ENCODE measurements at places on chromosomes 11 and 22.

DNA sequence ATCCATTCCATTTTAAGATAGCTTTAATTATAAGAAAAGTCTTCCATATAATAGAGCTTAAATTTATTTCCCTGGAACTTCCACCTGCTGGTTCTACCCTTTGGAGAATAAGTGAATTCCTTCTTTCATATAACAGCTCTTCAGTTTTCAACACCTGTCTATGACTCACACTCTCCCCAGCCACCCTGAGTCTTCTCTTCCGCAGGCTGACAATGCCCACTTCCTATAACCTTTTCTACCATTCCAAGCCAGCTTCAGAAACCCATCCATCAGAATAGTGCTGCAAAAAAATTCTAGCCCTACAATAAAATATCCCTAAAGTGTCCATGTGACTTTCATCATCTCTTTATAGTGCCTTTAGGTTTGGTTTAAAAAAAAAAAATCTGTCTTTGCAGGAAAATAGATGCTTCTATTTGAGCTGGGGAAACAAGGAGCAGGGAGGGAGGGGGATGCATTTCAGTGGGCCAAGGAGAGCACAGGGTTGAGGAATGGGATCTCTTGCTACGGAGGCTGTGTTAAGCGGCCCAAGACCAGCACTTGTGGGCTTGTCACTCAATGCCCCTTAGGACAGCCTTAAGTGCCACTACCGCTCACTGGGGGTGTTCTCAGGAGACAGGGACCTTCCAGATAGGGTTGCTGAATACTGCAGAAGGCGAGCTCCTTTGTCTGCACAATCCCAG lies 178.6 kb downstream of the DSCAML1 start:
- peak; percentile 29 for DNase-seq

- no peak for DNase-seq
Observed at GRCh38 chr11:47915374-47915773, 65.0 kb upstream of the PTPRJ start.

- DNase-seq, result peak; percentile 52
Observed at GRCh38 chr22:37804881-37805809, 2.6 kb upstream of the GCAT start.

DNA sequence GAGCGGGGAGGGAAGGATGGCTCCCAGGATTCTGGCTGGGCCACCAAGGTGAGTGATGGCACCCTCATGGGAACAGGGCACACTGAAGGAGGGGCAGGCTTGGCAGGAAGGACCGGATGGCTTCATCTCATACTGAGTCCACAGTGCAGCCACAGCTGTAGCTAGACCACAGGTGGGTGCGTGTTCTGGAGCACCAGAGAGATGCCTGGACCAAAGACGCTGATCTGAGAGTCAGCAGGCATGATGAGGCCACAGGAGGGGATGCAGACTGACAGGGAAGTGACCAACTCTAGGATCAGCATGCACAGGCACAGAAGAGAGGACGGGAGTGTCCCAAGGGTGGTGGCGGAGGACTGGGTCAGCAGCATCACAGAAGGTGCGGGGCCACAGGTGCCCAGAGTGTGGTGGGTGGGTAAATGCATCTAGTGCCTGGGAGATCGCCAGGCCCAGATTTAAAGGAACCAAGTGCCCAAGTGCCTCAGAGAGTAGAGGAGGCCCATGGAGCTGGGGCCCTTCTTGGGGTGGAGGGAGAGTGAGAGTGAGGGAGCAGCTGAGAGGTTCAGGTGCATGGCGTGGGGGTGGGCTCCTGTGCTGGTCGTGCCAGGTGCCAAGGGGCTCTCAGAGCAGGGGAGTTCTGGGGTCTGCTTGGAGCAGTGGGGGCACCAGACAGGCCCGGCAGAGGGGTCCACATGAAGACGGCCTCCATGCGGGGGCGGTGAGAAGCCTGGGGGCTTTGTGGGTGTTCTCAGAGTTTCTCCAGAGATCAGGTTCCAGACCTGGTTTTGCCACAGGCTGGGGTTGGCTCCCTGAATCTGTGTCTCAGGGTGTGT lies 113.7 kb downstream of the CEP164 start:
- DNase-seq, result no peak

DNA sequence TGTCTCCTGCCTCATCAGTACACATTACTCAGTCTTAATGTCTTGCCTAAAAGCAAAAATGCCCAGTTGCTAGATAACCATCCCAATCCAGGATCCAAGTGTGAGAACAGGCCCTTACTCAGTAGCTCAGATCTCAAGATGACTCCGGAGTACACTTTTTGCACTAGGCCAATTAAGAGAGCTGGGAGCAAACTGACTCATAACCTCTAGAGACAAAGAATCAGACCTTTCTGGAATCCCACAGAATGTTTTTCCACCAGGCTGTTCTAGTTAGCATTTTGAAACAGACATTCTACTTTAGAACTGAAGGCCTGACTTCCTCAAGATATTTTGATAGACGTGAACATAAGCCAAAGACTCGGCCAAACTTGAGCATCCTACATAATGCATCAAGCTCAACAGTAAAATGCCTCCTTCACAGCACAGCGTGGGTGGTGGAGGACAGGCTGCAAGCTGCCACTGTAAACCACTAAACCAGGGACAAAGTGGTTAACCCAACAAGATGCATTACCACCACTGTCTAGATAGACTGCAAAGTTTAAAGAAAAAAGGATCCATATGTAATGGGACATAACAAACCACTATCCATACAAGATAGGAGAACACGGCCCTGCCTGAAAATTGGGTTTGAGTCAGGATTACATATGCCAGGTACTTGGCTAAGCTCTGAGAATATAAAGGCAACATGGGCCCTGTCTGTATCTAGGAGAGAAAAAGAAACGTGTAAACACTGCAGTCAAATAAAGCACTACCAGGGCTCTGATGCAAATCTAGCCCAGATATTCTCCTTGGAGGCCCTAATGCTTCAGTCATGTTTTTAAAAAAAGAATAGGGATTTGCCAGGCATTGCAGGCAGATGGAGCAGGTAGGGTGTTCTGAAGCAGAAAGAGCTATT lies 48.3 kb downstream of the MYH9 start:
- no peak for DNase-seq

GRCh38 chr11:71112990-71113389 lies 139.4 kb downstream of the SHANK2 start:
- no peak for DNase-seq

GRCh38 chr11:6941970-6942369 lies 15.7 kb downstream of the ZNF215 start:
- DNase-seq, result no peak

DNA sequence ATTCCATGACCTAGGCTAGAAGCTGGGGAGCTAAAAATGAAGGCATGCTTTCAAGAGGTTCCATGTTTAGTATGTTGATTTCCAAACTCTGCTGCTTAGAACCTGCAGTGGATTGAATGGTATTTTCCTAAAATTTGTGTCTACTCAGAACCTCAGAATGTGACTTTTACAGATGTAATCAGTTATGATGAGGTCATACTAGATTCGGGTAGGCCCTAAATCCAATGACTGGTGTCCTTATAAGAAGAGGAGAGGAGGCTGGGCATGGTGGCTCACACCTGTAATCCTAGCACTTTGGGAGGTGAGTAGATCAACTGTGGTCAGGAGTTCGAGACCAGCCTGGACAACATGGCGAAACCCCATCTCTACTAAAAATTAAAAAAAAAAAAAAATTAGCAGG lies 3.5 kb upstream of the FEZ1 start:
- no peak for DNase-seq

DNA sequence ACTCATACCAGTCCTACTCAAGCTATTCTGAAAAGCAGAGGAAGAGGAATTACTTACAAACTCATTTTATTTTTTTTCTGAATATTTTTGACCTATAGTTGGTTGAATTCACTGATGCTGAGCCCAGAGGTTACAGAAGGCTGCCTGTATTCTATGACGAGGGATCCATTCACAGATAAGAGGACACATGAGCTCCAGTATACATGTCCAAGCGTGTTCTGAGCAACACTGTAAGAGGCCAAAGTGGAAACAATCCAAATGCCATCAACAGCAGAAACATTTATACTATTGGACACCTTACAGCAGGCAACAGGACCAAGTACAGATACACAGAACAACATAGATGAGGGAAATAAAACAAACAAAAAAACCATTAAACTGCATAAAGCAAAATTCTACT lies 10.3 kb downstream of the KDM4E start:
- no peak for DNase-seq

DNA sequence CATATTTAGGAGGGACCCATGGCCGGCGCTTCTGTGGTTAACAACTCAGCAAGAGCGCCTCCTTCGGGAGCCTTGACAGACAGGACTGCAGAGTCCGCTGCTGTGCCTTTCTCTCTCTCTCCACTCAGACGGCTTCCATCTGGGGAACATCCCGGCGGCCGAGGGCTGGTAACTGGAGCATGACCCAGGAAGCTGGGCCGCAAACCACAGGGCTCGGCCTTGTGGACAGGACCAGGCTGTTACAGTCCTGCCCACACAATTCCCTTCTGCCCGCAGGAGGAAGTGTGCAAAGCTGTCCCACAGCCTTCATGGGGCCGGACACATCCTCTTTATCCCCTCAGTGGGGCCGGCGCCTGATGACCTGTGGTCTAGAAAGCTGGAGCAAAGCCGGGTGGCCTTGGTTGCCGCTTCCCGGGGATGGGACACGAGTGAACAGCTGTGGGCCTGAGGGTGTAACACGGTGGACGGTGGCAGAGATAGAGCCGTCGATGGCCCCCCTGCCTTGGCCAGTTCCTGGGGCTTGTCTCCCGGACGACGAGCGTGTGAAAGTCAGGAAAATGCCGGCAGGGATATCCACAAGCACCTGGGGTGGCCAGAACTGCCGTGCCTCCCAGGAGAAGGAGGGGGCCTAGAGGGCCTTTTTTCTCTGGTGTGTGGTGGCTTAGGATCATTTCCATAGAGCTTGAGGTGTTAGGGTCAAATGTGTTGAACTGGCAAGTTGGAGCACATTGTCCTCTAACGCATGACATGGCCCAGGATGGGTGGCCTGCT lies 50.1 kb downstream of the FBLN1 start:
- no peak for DNase-seq

DNA sequence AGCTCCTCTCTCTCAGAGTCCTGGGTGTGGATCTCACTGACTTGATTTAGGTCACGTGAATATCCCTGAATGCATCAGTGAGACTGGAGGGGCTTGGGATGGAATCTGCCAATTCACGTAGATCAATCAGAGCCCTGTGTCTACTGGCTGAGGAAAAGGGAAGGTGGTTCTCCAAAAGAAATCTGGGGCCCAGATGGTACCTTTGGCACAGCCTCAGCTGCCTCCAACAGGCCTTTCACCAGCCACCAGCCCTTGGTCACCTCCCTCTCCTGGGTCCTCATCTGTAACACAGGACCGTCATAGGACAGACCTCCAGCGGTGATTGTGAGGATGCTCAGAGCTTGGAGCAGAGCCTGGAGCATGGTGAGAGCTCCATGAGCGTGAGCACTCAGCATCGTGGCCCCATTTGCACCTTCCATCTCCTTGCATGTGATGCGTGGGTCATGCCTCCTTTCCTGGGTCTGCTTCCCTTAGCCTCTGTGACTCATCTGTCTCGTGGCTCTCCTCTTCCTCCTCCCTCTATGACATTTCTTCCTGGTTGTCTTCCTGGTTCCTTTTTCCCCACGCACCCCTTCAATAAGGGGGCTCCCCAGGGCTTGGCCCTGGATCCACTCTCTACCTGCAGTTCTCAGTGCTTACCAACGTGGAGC lies 7.5 kb upstream of the MIEF1 start:
- no peak for DNase-seq

GRCh38 chr11:22792497-22792896 lies 37.1 kb downstream of the SVIP start:
- no peak for DNase-seq

DNA sequence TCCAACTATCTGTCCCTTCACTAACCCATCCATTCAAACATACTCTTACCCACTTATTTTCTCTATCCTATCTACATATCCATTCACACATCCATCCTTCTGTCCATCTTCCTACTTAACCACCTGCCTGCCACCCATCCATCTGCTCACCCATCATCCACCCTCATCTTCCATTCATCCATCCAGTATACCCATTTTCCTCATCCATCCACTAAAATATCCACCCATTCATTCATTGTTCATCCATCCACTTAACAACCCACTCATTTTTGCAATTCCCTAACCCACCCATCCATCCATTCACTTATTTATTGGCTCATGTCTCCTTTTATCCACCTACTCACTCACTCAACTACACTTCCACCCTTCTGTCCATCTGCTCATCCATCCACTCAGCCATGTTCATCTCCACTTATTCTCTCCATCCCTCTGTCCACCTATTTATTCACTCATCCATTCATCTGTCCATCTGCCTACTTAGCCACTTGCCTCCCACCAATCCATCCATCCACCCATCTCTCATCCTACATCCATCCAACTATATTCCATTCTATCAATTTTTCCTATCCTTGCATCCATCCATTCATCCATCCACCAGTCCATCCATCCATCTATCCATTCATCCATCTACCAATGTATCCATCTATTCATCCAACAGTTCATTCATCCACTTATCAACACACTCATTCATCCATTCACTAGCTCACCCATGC lies 10.6 kb downstream of the LHFPL7 start:
- no peak for DNase-seq

DNA sequence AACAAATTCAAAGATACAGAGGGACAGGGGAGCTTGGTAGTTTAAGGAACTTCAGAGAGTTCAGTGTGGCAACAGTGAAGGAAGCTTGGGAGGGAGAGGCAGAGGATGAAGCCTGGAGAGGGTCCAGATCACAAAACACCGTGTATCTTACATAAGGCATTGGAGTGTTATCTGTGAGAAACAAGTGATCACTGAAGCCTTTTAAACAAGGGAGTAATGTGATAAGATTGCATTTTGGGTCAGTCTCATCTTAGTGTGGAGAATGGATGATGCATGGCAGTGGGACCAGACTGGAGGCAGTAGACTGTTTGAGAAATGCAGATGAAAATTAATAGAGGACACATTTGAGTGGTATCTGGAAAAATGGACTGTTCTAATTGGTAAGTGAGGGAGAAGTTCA lies 79.4 kb downstream of the EXT2 start:
- DNase-seq, result no peak

DNA sequence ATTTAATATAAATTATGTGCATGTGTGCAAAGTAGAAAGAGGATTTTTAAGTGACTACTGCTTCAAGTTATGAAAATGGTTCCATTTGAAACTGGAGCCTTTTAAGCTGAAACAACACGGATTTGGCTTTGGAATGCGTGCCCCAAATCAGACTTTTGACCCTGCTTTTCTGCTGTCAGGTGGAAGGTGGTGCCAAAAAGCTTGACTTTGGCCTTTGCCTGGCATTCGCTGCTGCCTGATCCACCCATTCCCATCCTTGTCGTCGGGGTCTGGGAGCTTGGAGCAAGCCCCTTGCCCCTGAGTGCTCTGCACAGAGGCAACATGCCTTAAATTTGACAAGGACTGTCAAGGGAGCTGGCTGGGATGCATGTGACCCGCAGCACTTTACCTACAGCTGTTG lies 335.3 kb upstream of the SYN3 start:
- DNase-seq, result no peak

- DNase-seq, result no peak
Observed at GRCh38 chr11:103696123-103696522, 340.3 kb upstream of the DDI1 start.

Data from NCI-H2107 (cell line).